ENCODE measurements at places on chromosomes 11 and 22.

DNA sequence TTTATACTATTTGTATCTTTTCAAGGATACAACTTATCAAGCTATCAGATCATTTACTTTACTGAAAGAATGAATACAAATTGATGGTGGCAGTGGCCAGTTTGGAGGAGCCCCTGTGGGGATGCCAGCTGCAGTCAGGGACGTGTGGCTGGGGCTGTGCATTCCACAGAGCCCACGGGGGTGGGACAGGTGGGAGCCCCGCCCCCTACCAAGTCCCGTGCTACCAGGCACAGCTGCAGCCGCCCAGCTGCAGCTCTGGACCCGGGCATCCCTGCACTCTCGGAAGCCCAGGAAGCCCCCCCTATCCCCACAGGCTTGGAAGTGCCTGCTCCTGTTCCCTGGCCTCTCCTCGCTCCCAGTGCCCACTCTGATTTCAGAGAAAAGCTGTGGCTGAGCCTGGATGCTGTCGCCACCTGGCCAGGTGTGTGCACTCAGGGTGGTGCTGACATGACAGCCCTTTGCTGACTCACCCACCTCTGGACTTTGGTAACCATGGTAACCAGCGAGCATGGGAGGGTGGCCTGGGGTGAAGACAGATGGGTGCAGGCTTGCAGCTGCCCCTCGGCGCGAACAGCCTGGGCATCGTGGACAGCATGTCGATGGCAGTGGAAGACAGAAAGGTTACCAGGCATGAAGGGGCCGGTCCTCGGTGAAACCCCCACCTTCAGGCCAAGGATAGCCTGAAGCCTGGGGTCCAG lies 138.1 kb downstream of the SBF2 start:
- DNase-seq, result no peak

DNA sequence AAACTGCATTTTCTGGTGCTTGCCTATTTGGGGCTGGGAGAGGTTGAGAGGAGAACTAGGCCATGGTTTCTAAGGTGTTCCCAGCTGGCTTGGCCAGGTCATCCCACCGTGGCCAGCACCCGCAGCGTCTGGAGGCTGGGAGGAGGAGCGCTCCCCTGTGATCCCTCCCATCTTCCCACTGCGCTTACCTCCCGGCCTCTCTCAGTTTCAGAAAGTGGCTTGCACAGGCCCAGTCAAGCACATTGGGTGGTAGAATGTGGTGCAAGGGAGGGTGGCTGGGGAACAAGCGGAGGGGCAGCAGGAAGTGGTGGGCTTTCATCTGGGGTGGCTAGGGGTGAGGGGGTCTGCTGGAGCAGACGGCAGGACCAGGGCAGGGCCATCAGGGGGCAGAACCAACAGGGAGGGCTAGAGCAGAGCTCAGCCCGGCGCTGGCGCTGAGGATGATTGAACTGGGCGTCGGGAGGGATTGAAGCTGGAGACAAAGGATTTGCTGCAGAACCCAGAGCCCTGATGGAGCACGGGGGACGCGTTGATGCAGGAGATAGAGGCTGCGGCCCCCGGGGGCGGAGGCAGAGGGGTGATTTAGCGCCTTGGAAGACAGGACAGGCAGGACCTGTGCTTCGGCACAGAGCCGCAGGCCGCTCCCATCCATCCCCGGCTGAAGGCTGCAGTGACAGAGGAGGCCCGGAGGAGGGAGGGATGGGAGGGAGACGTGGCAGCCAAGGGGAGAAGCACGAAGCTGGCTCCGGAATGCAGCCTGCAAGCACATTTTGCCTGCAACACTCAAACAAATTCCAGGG lies 76.0 kb downstream of the TRIM29 start:
- DNase-seq, result no peak

DNA sequence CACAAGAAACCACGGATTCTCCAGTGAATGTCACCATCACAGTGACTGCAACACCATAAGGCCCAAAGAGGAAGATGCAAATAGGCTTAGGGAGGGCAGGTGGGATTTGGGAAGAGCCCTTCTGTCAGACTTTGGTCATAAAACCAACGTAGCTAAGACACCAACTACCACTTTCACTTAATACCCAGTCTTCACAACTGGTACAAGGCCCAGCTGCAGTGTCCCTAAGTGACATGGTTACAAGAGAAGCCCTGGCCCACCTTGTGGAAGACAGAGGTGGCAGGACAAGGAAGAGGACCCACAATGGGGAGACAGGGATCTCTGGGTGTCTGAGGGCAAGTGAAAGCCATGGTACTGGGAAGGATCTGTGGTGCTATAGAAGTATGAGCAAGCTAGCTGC lies 10.0 kb downstream of the VSIG10L2 start:
- no peak for DNase-seq

- DNase-seq, result no peak
Observed at GRCh38 chr11:78954261-78954660, 379.6 kb upstream of the NARS2 start.

GRCh38 chr11:829176-829846 lies 1.6 kb downstream of the CRACR2B start:
- no peak for DNase-seq

DNA sequence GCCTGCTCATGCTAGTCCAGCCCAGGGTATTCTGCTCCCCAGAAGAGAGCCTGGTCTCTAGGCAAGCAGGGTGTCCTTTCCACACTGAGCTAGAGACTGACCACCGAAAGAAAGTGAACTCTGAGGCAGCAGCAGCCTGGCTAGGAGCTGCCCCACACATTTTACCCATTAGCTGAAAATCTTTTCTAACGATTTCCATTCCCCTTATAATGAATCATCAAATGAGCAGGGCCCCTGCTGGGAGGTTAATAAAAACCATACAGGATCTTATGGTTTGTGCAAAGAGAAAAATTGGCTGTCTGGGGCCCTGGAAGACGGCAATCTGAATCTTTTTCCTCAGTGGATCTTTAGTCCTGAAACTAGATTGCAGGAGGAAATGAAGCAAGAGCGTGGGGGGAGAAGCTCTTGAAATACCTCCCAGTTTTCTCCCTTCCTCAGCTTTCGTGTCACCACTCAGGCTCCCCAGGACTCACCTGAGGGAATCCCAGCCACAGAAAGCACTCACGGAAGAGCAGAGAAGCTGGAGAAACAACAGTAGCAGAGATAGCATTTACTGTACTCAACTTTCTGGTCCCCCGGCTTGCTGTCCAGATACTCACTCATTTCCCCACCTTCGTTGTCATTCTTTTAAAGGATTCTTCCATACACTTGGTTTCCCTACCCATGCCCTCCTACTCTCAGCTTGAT lies 74.7 kb upstream of the CD44 start:
- DNase-seq, result no peak

- DNase-seq, result no peak
Observed at GRCh38 chr11:115682888-115683287, 178.7 kb upstream of the CADM1 start.
